Fibroblast of pulmonary artery (primary cell): ENCODE measurements at places on chromosomes 1 and 21.

- DNase-seq, result no peak
Measured at GRCh38 chr1:167710836-167711235, 10.9 kb upstream of the MPZL1 start.

DNA sequence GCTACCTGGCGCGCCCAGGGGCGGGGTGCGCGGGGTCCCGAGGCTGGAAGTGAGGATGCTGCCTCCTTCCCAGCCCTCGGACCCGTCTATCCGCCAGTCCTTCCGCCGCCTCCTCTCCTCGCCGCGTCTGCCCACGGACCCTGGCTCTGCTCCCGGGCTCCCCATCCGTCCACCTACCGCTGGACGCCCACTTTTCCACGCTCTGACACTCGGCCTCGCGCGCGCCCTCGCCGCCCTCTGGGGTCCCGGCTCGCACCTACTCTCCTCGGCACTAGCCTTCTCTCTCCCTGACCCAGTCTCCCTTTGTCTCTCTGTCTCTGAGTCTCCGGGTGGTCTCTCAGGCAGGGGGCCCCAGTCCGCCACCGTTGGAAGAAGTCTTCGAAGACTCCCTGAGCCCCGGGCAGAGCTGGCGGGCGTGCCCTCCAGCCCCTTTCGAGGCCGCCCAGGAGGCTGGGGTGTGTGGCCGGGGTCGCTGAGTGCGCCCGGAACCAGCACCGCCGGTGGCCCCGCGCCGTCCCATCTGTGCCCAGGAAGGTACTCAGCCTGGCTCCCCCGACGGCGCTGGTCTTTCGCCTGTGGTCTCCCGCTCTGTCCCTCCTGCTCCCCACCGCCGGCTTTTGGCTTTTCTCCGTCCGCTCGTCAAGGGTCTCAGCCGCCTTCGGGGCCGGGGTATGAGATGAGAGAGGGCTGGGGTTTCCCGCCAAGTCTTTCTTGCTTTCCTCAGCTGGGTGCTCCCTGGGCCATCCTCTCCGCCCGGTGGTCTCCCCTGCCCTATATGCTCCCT lies 610 bp downstream of the DRAXIN start:
- no peak for DNase-seq

GRCh38 chr1:248183996-248184395 lies 9.4 kb downstream of the OR2M2 start:
- no peak for DNase-seq

DNA sequence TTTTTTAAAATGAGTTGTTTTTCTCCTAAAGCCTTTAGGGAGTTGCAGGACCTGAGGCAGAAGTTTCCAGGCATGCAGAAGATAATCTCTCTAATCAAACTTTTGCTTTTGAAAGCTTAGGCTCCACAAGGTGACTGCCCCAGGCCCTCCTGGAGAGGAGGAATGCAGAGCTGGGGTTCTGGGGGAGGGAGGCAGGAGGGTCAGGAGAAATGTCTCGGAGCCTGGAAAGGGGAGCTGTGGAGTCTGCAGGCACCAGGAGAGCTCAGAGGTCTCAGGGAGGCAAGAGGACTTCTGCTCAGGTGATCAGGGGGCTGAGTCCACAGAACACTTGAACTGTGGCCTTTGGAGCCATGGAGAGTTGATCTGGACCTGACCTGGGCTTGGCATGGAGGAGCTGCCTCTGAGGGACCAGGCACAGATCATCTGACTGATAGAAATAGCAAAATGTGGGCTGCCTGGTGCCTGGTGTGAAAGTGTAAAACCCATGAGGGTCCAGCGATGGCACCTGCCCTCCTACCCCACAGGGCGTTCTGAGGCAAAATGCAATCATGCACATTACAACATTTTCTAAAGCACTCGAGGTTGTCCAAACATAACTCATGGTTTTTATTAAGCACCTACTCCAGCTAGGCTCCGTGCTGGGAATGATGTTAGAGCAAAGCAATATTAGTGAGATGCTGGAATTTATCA lies 10.0 kb upstream of the ABCG1 start:
- DNase-seq, result no peak

DNA sequence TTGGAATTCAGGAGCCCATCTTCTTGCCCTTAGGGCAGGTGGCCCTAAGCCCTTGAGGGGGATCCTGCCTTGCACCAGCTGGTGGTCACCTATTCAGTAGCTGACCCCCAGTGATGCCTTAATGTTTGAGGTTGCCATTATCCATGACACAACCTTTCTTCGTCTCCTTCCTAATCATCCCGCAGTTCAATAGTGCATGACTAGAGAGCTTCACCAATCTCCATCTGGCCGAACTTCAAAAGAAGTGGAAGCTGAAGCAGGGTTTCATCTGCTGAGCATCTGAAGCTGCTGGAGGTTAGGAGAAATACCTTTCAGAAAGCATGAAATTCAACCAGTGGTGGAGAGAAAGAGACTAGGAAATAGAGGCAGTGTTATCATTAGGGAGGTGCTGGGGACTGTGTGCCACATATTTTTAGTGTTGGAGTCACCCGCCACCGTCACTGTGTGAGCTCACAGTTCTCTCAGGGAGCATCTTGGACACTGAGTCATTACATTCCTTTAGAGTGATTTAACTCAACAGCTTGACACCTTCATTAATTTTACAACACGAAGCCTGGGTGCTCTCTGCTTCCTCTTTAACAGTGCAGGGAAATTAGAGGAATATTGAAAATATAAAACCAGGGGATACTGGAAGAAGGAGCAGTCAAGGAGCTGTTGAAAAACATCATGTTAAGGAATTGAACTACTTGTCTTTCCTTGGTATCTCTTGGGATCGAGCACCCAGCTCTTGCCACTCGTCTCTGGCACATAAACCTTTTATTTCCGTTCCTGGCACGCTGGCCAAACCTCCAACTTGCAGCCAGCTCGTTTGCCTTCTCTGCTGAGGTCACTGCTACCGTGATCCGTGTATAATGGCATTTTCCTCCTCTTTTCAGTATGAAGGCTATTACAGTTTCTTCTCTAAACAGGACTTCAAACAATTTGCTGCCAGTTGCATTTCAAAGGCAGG lies 53.6 kb downstream of the PEX14 start:
- peak; percentile 83 for DNase-seq

DNA sequence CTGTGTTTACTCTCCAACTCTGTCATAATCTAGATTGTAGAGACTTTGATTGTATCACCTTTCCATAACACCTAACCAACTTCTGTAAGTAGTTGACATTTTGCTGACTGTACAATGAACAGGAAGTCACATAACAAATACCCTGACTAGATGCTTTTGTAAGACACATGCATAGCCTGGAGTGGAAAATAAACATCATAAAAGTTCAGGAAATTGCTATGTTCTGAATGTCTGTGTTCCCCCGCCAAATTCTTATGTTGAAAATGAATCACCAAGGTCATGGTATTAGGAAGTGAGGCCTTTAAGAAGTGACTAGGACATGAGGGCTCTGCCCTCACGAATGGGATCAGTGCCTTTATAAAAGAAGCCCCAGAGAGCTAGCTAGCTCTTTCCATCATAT lies 40.4 kb upstream of the ZSWIM5 start:
- DNase-seq, result peak; percentile 94

GRCh38 chr1:157415661-157416060 lies 136.7 kb downstream of the FCRL5 start:
- DNase-seq, result no peak

- DNase-seq, result no peak
Measured at GRCh38 chr1:226474041-226474440, 66.1 kb upstream of the PARP1 start.
